Nasal cavity respiratory epithelium epithelial cell of viscerocranial mucosa (primary cell): ENCODE measurements at places on chromosomes 6 and 20. TPM values are rescaled to one million over a fixed set of nuclear protein-coding genes. Genes with fewer than 3 reads are reported as not detected.

SLC24A3 gene
- total RNA-seq: 0.34 and 0.36 TPM in 2 replicates

KCNQ5 gene
- 3.0 and 3.8 TPM in 2 replicates for total RNA-seq

CCN6 gene
- total RNA-seq: not detected in 2 replicates

WFDC11 gene
- not detected in 2 replicates for total RNA-seq

ARG1 gene
- under 0.01 TPM in 1 of 2 replicates, not detected in the other for total RNA-seq

PSORS1C2 gene
- not detected in 2 replicates for total RNA-seq

ROMO1 gene
- total RNA-seq: 58.1 and 158 TPM in 2 replicates

TFAP2C gene
- total RNA-seq: 8.2 and 10.3 TPM in 2 replicates

CARMIL1 gene
- total RNA-seq: 17.4 and 22.7 TPM in 2 replicates

RIPOR2 gene
- total RNA-seq: under 0.01 and 0.07 TPM in 2 replicates

ID4 gene
- total RNA-seq: 1.6 and 13.3 TPM in 2 replicates

PMEPA1 gene
- total RNA-seq: 10.3 and 111 TPM in 2 replicates

CRISP3 gene
- total RNA-seq: 0.07 and 0.34 TPM in 2 replicates

RSPO4 gene
- not detected in 2 replicates for total RNA-seq

SLC32A1 gene
- not detected in 2 replicates for total RNA-seq

BPIFB4 gene
- total RNA-seq: not detected in 2 replicates

WFDC12 gene
- total RNA-seq: 8.9 TPM in 1 of 2 replicates, not detected in the other

MAK gene
- total RNA-seq: under 0.01 TPM in 1 of 2 replicates, not detected in the other
